NCI-H446 treated with DMSO at 0.1 percent for 48 hours (cell line): ENCODE measurements at places on chromosomes 6 and 20.

DNA sequence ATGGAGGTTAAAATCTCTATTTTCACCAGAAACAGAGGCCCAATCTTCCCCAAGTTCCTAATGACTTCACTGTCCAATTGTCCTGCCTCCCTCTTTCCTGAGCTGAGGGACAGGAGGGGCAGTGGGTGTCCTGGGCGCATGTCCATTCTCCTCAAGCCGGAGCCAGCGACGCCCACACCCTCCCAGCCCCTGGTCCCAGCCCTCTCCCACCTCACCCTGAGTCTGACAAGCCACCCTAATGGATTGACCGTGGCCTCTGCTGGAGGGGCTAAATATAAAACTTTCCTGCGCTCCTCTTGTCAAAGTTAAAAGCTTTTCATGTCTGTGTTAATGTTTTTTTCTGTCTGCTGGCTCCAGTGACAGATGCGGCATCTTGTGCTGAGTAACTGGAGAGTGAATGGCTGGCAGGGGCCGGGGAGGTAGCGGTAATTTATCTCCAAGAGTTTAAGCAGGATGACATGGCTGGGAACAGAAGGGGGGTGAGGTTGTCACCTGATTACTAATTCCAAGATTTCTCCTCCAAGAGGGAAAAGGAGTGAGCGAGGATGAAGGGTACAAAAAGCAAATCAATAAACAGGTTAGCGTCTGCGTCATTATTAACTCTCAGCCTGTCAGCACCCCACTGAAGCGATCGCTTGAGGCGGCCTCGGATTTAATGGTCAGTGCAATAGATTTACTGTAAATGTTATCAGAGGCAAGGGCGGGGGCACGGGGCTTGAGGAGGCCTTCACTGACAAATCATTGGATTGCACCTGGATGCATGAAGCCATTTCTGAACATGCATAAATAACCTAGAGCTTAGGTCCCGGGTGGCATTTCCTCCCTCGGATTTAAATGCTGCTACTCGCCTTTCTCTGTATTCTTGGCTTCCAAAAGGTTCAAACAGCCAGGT is 118.1 kb upstream of the MAFB start:
- DNase-seq = peak; percentile 13

- no peak for DNase-seq
Measured at GRCh38 chr6:108403236-108403635, 108.4 kb downstream of the AFG1L start.

DNA sequence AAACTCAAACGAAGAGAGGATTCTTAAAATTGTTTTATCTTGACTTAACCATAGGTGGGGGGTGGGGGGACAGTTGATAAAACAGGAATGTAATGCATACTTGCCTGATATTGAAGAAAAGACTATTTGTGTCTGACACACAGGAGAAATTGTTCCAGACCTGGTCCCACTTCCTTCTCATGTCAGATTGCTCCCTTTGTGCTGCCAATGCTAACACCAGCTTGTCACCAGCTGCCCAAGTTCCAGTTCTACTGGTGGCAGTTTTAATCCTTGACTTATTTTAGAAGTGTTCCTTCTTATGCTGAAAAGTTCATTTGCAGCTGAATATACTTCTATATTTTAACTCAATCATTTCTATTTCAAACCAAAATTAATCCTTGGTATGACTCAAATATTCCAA is 127.3 kb downstream of the GMDS start:
- no peak for DNase-seq

DNA sequence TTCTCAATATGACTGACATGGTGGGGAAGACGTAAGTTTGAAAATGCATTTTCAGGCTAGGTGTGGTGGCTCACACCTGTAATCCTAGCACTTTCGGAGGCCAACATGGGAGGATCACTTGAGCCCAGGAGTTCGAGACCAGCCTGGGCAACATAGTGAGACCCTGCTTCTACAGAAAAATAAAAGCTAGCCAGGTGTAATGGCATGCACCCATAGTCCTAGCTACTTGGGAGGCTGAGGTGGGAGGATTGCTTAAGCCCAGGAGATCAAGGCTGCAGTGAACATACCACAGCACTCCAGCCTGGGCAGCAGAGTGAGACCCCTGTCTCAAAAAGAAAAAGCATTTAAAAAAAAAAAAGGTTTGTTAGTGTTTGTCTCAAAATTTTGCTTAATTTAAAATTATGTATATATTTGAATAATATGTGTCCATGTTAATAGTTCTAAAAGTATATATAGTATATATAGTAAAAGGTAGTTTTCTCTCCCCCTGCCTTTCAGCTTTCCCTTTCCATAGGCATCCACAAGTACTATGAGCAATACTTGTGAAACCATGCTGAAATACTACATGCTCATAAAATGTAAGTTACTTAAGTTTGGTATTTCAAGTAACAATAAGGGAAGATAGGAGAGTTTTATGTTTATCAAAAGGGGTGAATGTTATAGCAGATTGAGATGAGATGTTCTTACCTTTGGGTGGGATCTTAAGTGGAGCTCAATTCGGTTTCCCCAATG is 15.1 kb downstream of the PTPRA start:
- no peak for DNase-seq

DNA sequence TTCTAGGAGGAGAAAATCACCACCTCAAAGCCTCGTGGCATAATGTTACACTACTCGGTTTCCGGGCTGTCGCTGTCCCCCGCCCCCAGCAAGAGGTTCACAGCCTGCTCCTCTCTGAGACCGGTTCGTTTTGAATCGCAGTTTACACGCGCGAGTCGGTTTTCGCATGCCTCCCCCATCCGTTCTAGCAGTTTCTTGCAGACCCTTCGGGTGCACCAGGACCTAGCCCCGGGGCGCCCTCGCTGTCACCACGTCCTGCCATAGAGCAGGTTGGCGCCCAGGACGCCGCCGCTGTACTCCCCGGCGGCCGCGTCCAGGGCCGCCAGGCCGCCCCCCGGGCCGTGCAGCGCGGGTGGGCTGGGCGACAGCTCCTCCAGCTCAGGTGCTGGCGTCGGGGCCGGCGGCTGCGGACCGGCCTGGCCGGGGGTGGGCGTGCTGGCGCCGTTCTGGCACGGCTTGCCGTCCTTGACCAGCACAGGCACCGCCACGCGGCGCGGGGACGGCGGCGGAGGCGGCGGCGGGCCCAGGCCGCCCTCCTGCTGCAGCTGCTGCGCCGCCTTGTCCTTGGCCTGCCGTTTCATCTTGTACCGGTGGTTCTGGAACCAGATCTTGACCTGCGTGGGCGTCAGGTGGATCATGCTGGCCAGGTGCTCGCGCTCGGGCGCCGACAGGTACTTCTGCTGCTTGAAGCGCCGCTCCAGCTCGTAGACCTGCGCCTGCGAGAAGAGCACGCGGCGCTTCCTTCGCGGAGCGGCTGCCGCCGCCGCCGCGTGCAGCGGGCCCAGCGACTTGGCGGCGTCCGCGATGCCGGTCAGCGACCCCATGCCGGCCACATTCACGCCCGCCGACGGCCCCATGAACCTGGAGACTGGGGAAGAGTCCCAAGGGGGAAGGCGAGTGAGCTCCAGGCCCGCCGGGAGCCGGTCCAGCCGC is 1.4 kb downstream of the NKX2-4 start:
- no peak for DNase-seq

DNA sequence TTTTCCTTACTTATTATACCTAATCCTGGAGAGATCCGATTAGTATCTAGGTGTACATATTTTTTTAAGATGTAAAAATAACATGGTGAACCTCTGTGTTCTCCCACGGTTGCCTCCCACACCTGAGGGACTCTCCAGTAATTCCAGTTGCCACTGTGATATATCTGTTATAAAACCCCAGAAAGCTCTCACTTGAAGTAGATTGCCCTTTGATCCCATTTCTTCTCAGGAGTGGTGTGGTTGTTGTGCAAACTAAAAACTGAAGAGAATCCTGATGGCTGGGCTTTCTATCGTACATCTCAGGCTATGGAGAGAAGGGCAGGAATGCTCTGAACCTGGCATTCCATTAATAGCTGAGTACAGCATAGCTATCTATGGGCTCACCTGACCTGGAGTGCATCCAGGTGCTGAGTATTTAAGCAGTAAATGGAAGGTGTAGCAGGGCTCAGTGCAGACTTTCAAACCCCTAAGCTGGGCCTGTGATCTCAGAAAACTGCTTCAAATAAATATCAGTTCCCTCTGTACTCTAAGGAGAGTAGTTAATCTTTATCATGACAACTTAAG is 41.0 kb downstream of the VGLL2 start:
- no peak for DNase-seq

- no peak for DNase-seq
Measured at GRCh38 chr20:2299301-2299700, 3.5 kb downstream of the TGM3 start.

DNA sequence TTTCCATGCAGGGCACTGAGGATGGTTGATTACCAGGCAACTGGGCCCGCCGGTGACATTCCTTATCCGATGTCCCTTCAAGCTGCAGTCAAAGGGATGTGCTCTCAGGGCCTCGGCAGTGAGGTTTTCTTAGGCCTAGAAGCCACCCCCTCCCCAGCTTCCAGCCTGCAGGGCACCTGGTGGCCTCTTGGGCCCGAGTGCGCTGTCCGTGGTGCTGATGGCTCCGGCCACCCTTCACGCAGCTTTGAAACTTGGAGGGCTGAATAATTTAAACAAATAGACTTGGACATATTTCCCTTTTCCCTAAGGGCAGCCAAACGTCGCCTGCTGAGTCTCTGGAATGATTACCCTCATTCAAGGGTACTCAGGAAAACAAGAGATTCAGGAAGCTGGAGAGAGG is 8.9 kb upstream of the MLN start:
- DNase-seq = no peak

GRCh38 chr20:59082077-59082740 is 39.6 kb upstream of the PRELID3B start:
- no peak for DNase-seq

GRCh38 chr6:150133686-150134085 is 9.2 kb upstream of the PPP1R14C start:
- DNase-seq = no peak

GRCh38 chr6:90160013-90160412 is 136.6 kb downstream of the BACH2 start:
- no peak for DNase-seq

- no peak for DNase-seq
Measured at GRCh38 chr6:38207375-38207774, 387.8 kb downstream of the ZFAND3 start.

GRCh38 chr20:21280522-21281016 is 22.6 kb upstream of the XRN2 start:
- no peak for DNase-seq

DNA sequence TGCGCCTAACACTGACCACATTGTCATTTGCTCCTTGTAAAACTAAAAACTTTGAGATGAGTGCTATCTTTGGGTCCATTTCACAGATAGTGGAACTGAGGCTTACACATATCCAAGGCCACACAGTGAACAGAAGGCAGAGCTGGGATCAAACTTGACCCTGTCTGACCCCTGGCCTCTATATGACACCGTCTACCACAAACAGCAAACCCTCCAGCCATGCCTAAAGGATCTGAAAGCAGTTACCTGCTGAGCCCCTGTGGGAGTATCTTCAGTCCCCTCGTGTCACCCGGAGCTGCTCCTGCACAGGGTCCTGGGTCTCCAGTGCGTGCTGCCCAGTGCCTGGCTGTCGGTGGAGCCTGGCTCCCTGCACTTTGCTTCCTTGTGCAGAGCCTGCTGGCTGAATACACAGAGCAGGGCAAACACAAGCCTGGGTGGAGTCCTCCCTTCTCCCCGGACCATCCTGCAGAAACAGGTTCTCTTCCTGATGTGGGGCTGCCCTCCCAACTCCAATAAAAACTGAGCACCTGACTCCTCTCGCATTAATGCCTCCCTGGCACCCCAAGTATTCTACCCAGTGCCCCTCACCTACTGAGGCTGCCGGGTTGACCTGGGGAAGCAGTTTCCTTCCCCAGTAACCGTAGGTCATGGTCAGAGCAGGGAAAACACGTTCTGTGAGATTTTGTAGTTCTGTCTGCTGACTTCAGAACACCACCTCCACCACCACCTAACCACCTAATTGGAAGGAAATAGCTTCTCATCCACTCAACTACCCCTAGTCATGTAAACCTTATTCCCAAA is at the start of gene BCAS1:
Gene BCAS1, minus strand, starts transcription at position 408 of the 801 bp plus-strand sequence. CDS start 11,876 bp downstream, outside the sequence.
- no peak for DNase-seq

GRCh38 chr20:19259141-19259591 is 46.7 kb downstream of the SLC24A3 start:
- DNase-seq = no peak

GRCh38 chr6:56949925-56950495 is 4.9 kb upstream of the BEND6 start:
- no peak for DNase-seq

DNA sequence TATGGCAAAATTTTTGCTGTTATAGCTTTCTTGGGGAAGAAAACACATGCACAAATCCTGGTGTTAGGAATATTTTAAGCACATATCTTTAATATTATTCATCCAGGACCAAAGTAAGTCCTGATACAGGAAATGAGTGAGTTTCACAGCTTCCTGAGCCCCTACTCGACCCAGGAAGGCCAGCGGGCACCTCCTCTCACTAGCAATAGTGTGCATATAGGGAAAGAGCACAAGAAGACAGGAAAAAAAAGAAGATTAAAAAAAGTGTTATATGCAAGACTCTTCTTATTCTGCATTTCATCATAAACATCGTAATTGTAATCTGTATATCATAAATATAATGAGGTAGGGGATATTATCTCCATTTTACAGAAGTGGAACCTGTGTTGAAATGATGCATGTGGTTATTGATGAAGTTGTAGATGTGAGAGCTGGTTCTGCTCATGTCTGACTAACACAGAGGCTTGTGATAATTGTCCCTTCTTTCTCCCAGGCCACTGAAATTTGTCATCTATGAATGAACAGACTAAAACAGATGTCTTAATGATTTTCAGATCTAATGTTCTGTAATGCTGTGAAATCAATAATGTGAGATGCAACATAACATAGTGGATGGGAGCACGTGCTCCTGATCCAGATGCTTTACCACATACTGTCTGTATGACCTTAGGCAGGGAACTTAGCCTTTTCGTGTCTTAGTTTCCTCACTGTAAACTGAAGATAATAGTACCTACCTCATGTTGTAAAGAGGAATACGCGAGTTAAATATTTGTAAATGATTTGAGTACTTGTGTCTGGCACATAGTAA is 101.2 kb downstream of the MYO6 start:
- DNase-seq = no peak

GRCh38 chr20:62156592-62157386 is 13.2 kb downstream of the SS18L1 start:
- no peak for DNase-seq

DNA sequence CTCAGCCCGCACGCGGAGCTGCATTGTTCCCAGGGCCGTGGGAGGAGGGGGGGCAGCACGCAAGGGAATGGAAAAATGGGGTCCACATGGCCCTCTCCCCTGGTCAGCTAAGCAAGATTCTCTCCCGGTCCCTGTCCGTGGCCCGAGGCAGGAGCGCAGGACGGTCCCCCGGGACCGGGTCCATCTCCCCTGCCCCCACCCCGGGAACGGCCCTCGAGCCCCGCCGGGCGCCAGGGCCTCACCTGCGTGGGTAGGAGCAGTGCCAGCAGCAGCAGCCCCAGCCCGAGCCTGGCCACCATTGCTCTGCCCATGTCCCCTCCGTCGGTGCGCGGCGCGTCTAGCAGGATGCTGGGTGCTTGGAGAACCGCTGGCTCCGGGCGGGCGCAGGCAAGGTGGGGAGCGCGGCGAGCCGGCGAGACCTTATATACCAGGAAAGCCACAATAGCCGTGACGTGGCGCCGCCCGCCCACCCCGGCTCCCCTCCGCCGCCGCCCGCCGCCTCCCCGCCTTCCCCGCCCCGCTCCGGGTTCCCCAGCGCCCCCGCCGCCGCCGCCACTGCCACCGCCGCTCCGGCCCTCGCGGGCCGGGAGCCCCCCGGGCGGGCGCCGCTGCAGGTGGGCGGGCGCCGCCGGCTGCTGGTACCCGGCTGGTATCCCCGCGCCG is at the start of gene CD24:
Gene CD24, minus strand, starts transcription at position 394 of the 663 bp plus-strand sequence. Its CDS starts 83 bp downstream, at position 311.
- DNase-seq = no peak
